ENCODE measurements at places on chromosomes 2 and 18. TPM values are rescaled to one million over a fixed set of nuclear protein-coding genes. Genes with fewer than 3 reads are reported as not detected.

- DNase-seq: peak; percentile 52
Observed at GRCh38 chr2:75553935-75554531, 6.7 kb downstream of the EVA1A start.

GRCh38 chr2:27378096-27378808 lies 2.3 kb downstream of the ZNF513 start:
- peak; percentile 35 for DNase-seq

DNA sequence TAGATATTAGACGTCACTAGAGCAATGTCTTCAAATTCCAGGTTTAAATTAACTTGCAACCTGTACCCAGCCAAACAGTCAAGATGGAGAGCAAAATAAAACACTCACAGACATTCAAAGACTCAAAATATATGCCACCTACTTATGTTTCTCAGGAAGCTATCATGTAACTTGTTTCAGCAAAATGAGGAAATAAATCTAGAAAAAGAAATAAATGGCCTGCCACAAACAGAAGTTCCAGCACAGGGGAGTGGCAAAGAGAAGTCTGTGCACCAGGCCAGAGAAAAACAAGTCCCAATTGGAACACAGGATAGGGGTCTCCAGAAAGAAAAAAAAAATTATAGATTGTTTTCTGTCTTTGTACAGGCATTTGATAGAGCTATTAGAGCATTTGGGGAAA lies 96.7 kb downstream of the LRP2 start:
- no peak for DNase-seq

DNA sequence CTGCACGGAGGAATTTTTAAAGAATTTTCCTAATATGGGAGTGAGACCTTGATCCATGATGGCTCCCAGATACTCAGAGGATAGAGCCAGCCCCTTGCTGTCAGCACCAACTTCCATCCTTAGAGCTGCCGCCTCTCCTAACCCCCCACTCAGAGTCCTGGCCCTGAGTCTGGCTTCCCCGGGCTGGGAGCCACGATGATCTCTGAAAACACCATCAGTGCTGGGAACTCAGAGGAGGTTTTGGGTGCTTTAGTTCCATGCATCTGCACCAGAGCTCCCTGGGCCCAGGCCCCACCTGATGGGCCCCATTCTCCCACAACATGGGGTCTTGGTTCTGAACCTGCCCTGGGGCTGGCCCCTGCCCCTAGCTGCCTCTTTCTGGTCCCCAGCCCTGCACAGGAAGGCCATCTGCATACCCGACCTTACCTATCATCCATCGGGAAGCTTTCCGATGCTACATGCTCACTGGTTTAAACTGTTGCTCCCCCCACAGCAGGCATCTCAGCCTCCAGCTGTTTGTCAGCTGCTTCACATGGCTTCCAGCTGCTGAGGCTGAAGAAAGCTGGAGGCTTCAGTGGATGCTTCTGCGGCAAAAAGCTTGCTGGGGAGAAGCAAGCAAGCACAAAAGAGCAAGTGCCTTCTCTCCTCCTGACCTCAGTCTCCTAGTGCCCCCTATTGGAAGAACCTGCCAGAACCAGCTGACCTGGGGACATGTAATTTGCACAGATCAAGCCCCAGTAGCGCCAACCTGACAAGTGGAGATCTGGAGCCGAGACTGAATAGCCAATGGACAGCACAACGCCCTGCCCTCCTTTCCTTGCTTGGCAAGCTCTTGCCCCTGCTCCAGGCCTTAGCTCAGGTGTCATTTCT lies 24.2 kb upstream of the RHOB start:
- DNase-seq: peak; percentile 68

GRCh38 chr2:191756761-191757160 lies 78.8 kb downstream of the NABP1 start:
- DNase-seq: no peak

GRCh38 chr2:85589982-85590791 lies 5.4 kb upstream of the RNF181 start:
- no peak for DNase-seq

DNA sequence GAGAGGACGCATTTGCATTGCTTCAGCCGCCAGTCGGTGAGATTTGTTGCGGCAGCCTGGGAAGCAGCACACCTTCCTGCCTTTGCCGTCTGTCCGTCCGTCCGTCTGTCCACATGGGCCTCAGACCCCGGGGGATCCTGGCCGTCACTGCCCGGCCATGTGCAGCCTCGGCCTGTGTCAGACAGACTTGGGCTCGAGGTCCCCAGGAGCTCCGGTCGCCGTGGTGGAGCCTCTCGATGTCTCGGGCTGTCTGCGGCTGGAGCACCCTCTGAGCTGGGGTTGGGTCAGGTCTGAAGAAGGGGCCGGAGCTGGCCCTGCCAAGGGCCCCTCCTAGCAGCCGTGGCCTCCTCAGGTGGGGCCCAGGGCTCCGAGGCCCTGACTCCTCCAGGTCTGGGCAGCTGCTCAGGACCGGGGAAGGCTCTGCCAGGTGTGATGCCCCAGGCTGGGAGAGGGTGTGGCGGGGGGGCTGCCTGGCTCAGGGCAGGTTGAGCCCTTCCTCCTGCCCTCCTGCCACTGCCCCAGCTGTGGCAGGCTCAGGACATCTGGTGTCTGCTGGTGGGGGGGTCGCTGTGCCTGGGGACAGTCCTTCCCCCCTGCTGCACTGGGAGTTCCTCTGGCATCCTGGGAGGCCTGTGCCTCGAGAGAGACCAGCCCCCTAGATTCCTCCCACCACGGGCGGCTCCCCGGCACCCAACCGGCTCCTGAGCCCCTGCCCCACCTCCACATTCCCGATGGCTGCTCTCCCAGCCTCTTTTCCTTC lies 11.8 kb downstream of the NEU4 start:
- DNase-seq: peak; percentile 36

Gene PXDN
- 140 TPM for total RNA-seq

Gene DPP4
- 2.8 TPM for total RNA-seq

Gene KCNG3
- total RNA-seq: 16.5 TPM

Data from H9 (cell line).